ENCODE measurements at places on chromosomes 16 and 17.
A peak's percentile ranks its signal among the peaks of the same experiment; 100 is the strongest.

DNA sequence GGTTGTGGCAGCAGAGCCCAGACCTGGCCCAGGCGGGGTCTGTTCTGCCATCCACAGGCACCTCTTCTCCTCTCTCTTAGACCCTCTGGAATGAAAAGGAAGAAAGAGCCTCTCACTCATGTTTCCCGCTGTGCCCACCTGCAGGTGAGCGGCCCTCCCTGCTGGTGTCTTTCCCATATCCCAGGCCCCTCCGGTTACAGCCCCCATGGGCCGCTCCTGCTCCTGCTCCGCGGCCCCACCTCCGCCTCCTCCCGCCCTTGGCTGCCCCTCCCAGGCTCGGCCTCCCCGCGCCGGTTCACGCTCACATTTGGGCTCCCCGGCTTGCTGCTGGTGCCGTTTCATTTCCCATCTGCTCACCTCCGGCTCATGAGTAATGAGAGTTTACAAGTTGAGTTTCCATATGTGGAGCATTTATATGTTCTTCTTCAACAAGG lies 98.7 kb upstream of the SDK2 start:
- no peak for DNase-seq

DNA sequence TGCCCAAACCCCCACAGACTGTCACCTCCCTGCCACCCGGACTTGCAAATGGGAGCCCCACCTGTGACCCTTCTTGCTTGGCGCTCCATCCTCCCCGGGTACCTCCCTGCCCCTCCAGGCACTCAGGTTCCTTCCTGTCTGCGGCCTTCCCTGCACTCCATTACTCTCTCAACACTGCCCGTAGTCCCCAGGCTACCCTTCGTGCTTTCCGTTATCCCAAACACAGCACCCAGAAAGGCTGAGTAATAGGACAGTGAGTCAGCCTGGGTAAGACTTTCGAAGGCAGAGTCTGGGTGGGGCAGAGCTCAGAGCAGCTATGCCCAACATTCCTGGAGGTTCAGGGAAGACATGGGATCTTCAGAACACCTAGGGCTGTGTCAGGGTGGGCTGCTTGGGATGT lies 16.6 kb upstream of the C16orf74 start:
- peak; percentile 80 for DNase-seq

- DNase-seq, result no peak
Observed at GRCh38 chr16:82405736-82406135, 221.0 kb upstream of the CDH13 start.

DNA sequence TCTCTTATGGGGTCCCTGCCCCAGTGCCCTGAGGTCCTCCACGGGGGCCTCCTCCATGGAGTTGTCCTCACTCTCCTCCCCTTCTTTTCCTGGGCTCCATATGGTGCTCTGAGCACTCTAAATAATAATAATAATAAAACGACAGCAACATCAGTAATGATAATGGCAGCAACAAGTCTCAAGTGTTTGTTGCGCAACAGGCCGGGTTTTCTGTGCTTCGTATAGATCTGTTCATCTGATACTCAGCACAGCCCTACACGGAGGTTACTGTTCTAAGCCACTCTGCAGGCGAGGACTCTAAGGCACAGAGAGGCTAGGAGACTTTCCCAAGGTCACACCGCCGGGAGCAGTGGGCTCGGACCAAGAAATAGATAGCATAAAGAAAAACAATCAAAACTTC lies 13.7 kb downstream of the CIBAR2 start:
- DNase-seq, result no peak

DNA sequence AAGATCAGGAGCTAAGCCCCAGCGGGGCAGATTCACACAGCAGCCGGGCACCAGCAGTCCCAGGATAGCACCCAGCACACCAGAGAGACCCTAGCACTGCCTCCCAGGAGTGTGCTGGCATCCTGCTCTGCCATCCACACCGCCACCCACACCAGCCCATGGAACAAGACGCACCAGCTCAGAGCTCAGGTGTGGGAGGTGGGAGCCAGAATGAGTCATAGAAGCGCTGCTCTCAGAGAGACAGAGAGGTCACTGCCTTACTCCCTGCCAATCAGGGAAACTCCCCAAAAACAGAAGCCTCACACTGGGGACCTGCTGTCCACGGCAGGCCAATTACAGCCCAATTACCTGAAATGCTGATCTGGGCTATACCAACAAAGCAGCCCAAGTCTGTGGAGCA lies 64.9 kb downstream of the CDYL2 start:
- DNase-seq, result no peak

GRCh38 chr17:56887105-56887504 lies 26.7 kb downstream of the TRIM25 start:
- DNase-seq, result no peak

DNA sequence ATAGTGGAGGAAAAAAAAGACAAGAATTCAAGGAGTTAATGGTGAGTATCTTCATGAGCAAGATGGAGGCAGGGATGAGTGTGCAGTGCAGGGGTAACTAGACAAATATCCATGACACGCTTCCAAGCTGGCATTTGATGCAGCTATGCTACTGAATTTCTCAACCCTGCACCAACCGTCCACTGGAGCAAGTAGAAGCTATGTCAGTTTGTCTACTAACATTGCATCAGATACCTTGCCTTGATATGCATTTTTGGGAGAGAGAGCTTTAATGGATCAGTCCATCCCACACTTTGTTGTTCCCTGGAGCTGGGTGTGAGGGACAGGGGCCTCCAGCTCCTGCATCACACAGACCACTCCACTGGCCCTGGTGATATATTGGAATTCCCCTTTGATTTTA lies 16.4 kb downstream of the CCL11 start:
- DNase-seq, result peak; percentile 8

- DNase-seq, result no peak
Observed at GRCh38 chr17:81075307-81075706, 40.4 kb downstream of the BAIAP2 start.

- no peak for DNase-seq
Observed at GRCh38 chr16:13939821-13940220, 19.9 kb downstream of the ERCC4 start.

DNA sequence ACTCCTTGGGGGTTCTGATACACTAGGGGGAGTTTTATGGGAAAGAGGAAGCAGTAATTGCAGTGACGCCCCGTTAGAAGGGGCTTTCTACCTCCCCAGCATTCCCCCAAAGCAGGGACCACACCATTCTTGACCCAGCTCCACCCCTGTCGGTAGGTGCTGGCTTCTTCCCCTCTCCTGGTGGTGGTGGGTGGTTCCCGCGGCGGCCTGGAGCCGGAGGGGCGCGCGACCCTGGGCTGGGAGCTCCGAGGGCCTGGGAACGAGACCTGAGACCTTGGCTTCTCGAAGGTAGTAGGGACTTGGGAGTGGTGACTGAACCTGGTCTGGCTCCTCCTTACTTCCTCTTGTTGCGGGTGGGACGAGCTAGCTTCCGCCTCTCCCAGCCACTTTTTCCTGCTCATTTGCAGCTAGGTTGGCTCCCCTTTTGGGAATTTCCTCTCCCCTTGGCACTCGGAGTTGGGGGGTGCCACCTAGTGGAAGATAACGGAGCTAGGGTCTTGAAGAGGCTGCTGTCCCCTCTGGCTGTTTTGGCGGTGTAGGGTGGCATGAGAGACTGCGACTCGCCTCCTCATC lies 438 bp downstream of the GRN start:
- DNase-seq, result peak; percentile 68

DNA sequence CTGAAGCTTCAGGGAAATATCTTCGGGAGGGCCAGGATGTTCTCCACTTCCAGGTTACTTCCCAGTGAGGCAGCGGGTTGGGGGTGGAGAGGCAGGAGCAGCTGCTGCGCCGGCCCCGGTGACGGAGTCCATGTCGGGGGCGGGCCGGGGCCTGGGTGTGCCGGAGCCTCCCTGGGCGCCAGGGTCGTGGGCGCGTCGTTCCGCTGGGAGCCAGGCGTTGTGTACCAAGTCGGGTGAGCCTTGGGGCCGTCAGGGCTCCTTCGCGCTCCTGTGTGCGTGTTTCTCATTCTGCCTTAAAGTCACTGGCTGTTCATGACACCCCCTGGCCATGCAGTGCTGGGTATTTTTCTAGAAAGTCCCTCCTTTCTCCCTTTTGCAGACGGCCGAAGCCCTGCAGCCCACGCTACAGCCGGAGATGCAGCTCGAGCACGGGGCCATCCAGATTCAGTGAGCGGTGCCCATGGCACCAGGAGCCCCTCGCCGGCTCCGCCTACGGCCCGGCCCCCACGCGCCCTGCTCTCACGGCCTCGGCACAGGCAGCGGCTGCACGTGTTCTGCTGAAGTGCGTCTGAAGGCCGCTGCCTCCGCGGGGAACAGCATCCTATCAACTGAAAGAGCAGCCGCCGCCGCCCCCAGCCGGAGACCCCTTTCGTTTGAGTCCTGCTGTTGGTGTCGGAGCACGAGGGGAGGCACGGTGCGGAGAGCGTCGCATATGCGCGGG lies 125.1 kb downstream of the BANP start:
- no peak for DNase-seq

DNA sequence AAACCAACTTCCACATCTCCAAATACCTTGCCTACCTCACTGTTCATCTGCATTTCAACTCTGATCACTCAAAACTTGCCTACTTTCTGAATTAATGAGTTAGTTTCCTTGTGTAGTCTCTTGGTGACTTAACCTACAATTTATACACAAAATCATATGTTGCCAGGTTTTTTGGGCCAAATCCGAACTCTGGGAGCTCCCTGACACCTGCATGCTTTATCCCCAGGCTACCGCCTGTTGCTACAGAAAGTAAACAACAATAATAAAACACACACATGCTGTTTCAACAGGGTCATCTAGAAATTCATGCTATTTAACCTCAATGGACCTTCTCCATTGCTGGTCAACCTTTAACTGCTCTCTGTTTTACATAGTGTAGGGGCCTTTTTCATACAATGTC lies 104.5 kb upstream of the AXIN2 start:
- DNase-seq, result no peak

DNA sequence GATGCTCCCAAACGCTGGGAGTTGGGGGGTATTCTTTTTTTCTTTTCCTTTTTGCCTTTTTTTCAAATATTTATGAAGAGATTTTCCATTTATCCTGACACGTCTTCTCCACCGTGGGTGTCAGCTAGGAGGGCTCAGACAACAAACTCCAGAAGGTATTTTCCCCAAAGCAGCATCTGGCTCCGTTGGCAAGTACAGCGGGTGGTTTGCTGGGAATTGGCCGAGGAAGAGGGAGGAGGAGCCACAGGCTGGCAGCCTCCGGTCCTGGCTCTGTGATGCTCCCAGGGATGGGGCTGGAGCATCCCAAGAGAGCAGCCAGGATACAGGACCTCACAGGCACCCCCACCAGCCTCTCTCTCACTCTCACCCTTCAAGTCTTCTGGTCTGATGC lies 10.9 kb upstream of the CACNG4 start:
- DNase-seq, result no peak

DNA sequence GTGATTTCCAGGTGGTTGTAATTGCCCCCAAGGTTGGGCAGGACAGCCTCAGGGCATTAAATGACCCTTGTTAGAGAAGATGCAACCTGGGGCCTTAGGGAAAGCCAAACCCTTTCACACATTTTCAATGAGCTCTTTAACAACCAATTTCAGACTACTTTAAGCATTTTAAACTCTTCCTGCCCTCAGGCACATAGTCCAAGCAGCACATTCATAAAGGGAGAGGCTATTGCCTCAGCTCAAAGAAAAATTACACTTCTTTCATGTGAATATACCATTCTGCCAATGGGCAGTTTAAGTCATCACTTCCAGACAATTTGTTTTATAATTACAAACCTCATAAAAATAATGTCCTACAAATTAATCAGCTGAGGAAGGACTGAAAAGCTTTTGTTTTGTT lies 544.5 kb downstream of the NPIPA7 start:
- no peak for DNase-seq

GRCh38 chr17:21043296-21044232 lies 753 bp upstream of the USP22 start:
- peak; percentile 99 for DNase-seq

- DNase-seq, result no peak
Observed at GRCh38 chr16:79412783-79413225, 187.7 kb downstream of the MAF start.

DNA sequence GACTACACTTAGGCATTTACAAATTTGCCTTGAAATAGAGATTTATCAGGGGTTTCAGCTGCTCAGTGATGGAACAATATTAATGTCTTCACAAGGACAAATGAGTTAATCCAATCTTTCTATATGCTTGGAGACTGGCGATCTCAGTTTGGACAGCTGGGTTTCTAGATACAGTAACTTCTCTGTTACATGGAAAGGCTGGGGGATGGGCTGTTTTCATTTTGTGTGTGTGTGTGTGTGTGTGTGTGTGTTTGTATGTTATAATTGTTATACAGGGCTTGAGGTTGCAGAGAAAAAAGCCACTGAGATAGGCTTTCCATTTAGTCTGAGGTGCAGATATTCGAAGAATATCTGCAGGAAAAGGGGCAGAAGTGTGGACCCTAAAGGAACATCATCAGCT lies 359.3 kb upstream of the SALL1 start:
- no peak for DNase-seq

Measured in choroid plexus epithelial cell (primary cell).